ENCODE measurements at places on chromosomes 6 and 20.

DNA sequence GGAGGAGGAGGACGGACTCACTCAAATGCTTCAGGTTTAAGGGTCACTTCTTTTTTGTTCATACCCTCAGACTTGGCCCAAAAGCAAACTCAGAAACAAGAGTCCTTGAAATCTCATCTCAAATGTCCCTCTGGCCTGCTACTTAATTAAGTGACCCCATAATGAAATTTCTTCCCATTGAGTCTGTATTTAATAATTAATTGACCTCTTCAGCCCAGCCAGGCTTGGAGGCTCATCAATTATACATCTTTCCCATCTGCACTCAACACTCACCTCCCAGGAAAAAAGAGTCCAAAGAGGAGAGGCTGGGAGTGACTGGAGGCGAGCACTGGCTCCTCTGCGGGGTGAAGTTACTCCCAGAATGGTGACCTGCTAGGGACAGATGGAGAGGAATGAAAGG, 90.5 kb upstream of the EYA2 start:
- no peak for DNase-seq

GRCh38 chr6:153849072-153849779, 189.8 kb upstream of the OPRM1 start:
- DNase-seq = no peak

GRCh38 chr20:53425941-53426340, 167.7 kb downstream of the ZNF217 start:
- DNase-seq = no peak

DNA sequence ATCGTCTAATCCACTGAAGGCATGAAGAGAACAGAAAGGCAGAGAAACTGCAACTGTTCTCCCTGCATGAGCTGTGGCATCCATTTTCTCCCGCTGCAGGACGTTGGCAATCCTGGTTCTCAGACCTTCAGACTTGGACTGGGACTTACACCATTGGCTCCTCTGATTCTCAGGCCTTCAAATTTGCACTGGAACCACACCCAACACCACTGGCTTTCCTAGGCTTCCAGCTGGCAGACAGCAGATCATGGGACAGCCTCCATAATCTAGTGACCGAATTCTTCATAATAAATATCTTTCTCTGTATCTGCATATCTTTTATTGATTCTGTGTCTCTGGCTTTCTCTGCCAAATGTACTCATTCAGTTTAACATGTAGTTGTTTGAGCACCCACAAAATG, 14.1 kb upstream of the ARG1 start:
- no peak for DNase-seq

GRCh38 chr20:46652699-46653098, 1.4 kb upstream of the SLC13A3 start:
- DNase-seq = no peak

GRCh38 chr20:17705916-17706315, 6.2 kb downstream of the BANF2 start:
- no peak for DNase-seq

DNA sequence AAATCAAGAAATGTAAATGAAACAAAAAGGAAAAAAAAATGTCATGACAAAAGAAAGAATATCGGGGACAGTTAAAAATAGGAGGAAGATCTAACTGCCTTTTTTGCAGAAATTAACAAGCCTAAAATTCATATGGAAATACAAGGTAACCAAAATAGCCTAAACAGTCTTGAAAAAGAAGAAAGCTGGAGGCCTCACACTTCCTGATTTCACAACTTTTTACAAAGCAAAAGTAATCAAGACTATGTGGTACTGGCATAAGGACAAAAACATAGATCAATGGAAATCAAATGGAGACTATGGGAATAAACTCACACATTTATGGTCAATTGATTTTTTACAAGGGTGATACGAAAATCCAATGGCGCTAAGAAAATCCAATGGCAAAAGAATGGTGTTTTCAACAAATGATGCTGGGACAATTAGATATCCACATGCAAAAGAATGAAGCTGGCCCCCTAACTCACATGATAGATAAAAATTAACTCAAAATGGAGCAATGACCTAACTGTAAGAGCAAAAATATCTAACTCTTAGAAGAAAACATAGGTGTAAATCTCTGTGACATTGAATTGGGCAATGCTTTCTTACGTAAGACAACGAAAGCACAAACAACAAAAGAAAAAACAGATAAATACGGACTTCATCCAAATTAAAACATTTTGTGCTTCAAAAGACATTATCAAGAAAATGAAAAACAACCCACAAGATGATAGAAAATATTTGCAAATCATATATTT, 24.5 kb downstream of the MAP3K5 start:
- DNase-seq = no peak

GRCh38 chr6:7528565-7528964, 12.9 kb upstream of the DSP start:
- no peak for DNase-seq

DNA sequence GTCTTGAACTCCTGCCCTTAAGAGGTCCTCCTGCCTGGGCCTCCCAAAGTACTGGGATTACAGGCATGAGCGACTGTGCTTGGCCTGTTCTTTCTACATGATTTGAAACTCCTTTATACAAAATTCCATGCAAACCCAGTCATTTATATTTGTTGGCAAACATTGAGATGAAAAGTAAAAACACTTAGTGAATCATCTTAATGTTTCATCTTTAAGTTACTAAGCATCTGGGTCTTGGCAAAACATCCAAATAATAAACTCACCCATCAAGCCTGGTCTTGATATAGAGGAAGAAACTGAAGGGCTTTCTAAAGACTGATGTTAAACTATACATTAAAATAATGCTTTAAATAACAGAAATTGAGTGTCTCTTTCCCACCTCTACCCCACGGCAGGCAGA, 95.1 kb downstream of the FUT9 start:
- no peak for DNase-seq

- DNase-seq = peak; percentile 67
These were observed 16.1 kb downstream of the BPIFB1 start for GRCh38 chr20:33299111-33299603.

Data from stimulated activated CD4-positive, alpha-beta T cell treated with anti-CD3 and anti-CD28 coated beads, Interleukin-1b, Interleukin-23, amount 100 ng/mL, for 48 hours (primary cell).